ENCODE measurements at places on chromosomes 4 and X.

- DNase-seq, result no peak
Measured at GRCh38 chrX:5876984-5877596, 351.6 kb downstream of the NLGN4X start.

GRCh38 chr4:151895671-151896070, 134.9 kb upstream of the GATB start:
- no peak for DNase-seq

GRCh38 chrX:24696294-24696693, 2.6 kb downstream of the POLA1 start:
- no peak for DNase-seq

DNA sequence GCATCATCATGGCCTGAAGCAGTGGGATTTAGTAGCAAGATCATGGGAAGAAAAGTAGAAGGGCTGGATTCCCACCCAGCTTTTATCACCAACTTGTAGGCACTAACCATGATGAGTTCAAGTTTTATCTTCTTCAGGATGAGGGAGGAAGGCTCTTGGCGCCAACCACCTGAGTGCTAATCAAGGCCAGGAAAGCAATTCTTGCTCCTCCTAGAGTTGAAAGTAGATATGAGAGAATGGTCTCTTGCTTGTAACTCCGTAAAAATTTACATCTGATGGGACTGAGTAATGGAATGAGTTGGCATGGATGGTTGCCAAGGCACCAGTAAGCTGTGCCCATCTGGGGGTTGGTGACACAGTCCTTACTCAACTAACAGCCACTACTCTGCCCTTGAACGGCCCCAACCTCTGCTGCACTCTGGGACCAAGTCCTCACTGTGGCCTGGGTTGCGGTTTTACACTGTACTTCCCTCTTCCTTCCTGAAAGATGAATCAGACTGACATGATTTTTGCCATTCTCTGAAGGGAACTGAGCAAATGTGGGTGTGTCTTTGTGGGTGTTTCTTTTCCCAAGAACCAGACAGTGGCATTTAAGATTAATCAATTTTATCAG, 39.4 kb upstream of the NDP start:
- DNase-seq, result peak; percentile 9

DNA sequence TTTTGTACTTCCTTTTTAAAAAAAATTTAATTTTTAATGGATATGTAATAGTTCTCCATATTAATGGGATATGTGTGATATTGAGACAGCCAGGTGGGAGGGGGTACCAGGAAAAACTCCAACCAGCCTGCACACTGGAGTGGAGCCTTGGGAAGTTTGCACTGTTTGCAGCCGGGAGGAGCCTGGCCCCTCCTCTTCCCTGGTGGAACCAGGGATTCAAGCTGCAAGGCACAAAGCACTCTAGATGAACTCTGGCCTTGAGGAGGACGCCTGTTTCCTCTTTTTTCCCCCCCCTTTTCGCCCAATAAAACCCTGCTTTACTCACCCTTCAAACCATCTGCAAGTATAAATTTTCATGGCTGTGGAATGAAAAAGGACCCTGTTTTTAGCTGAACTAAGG, 48.2 kb upstream of the GC start:
- DNase-seq, result no peak

DNA sequence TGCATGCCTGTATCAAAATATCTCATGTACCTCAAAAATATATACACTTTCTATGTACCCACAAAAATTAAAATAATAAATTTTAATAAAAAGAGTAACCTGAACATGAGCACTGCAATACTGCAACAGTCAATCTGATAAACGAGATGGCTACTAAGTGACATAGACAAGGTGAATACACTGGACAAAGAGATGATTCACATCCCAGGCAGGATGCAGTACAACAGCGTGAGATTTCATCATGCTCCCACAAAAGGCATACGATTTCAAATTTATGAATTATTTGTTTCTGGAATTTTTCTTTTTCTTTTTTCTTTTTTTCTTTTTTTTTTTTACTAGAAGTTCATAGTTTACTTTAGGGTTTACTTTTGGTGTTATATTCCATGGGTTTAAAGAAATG, 12.2 kb upstream of the FGF16 start:
- DNase-seq, result no peak

- DNase-seq, result no peak
Measured at GRCh38 chr4:70844180-70844579, 4.5 kb upstream of the GRSF1 start.

GRCh38 chr4:129362691-129363274, 266.8 kb downstream of the C4orf33 start:
- DNase-seq, result no peak

- no peak for DNase-seq
Measured at GRCh38 chrX:1009771-1010170, 202.7 kb downstream of the CRLF2 start.

- no peak for DNase-seq
Measured at GRCh38 chrX:40933132-40933705, 152.0 kb upstream of the USP9X start.

All from stimulated activated CD8-positive, alpha-beta memory T cell treated with anti-CD3 and anti-CD28 coated beads, Interleukin-7, amount 100 ng/mL, for 1 hour (primary cell).